ENCODE measurements at places on chromosomes 6 and 20. TPM values are rescaled to one million over a fixed set of nuclear protein-coding genes. Genes with fewer than 3 reads are reported as not detected.

DNA sequence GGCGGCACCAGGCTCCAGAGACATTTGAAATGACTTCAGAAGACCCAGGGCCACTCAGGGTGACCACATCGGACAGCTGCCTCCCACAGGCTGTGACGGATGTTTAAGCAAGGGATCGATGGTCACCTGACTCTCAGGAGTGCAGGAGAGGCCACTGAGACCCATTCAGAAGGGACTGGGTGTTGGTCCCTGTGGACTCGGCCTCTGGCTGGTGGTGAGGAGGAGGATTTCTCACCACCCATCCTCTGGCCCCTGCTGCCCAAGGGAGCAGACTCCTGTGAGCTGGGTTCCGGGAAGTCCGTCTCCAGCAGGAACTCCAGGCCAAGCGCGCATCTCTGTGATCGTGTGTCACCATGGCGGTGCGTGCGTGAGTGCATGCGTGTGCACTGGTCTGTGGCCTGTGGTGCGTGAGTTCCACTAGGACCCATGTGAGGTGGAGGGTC, 25.5 kb downstream of the NPEPL1 start:
- no peaks in the 10 kb centered on the region for H3K4me1 ChIP-seq
- H3K27me3 ChIP-seq: peaks cover 3% of the 10 kb centered on the region
- no peak overlapping the region for H3K27ac ChIP-seq
- H3K4me3 ChIP-seq: no peak overlapping the region

GRCh38 chr6:1665214-1665613, 55.5 kb downstream of the FOXC1 start:
- no peak overlapping the region for H3K27ac ChIP-seq
- DNase-seq: no peak
- no peak overlapping the region for H3K4me3 ChIP-seq
- H3K4me1 ChIP-seq: no peaks in the 10 kb centered on the region
- no peaks in the 10 kb centered on the region for H3K36me3 ChIP-seq

DNA sequence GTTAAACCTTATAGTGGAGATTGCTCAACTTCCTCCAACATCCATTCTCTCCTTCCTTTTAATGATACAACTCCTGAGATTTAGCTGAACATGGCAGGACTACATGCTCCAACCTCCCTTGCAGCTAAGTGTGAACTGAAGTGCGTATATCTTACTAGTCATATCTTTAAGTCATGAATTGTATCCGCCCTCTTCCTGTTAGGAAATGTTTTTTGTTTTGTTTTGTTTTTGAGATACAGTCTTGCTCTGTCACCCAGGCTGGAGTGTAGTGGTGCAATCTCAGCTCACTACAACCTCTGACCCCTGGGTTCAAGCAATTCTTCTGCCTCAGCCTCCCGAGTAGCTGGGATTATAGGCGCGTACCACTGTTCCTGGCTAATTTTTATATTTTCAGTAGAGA, 8.8 kb upstream of the OSTM1 start:
- no peak overlapping the region for H3K27ac ChIP-seq
- H3K27me3 ChIP-seq: no peaks in the 10 kb centered on the region
- no peaks in the 10 kb centered on the region for H3K4me1 ChIP-seq

The TMEM244 gene
- total RNA-seq: not detected

GRCh38 chr20:48794360-48794759, 33.4 kb downstream of the PREX1 start:
- H3K4me3 ChIP-seq: no peak overlapping the region
- no peaks in the 10 kb centered on the region for H3K4me1 ChIP-seq
- H3K27ac ChIP-seq: peak overlapping the region; percentile 7
- DNase-seq: no peak
- no peaks in the 10 kb centered on the region for H3K27me3 ChIP-seq

The PAK5 gene
- not detected for total RNA-seq

The BPIFB2 gene
- not detected for total RNA-seq

The BANF2 gene
- total RNA-seq: 2.1 TPM

DNA sequence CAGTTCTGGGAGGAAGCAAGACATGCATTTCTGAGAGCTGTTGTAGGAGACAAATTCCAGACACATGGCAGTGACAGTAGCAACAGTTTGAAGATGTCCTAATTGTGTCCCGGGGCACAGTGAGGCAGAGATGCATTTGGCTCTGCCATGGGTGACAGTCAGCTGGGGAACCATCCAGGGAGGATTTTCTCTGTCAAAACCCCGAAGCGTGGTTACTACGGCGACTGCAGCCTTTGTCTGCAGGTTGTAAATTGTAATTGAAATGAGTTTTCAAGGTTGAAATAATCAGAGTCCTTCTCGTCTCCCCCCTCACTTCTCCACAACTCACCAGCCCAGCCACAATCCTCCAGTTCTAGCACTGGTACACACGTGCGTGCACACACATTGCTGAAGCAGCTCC, 100.1 kb downstream of the GRM4 start:
- DNase-seq: no peak
- H3K4me1 ChIP-seq: no peaks in the 10 kb centered on the region
- no peak overlapping the region for H3K4me3 ChIP-seq
- H3K27me3 ChIP-seq: no peaks in the 10 kb centered on the region
- H3K27ac ChIP-seq: no peak overlapping the region
- no peaks in the 10 kb centered on the region for H3K36me3 ChIP-seq

- no peaks in the 10 kb centered on the region for H3K4me1 ChIP-seq
- H3K27ac ChIP-seq: no peak overlapping the region
- H3K4me3 ChIP-seq: peak overlapping the region; percentile 26
- no peak for DNase-seq
These were observed 3.9 kb upstream of the PRDM13 start for GRCh38 chr6:99602520-99603420.

The IMPG1 gene
- total RNA-seq: not detected

The FAM210B gene
- 21.1 TPM for total RNA-seq

The ARFGEF3 gene
- total RNA-seq: 5.6 TPM

The LY6G6D gene
- total RNA-seq: not detected

DNA sequence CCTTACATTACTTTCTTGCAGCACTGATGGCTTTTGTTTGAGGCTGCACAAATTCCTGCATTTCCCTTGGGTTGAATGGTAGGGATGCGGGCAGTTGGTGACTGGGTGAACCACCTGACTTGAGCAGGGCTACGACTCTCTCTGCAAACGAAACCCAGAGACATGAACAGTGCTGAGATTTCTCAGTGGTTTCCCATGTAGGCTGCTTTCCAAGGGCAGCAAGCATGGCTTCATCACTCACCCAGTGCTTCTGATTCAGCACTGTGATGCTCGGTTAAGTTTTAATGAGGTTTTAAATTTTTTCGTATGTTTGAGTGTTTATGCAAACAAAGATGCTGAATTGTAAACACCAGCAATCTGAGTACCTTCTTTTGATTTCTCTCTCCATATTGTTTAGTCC, 127.2 kb downstream of the MTHFD1L start:
- H3K27me3 ChIP-seq: no peaks in the 10 kb centered on the region
- no peak for DNase-seq
- H3K4me1 ChIP-seq: no peaks in the 10 kb centered on the region

DNA sequence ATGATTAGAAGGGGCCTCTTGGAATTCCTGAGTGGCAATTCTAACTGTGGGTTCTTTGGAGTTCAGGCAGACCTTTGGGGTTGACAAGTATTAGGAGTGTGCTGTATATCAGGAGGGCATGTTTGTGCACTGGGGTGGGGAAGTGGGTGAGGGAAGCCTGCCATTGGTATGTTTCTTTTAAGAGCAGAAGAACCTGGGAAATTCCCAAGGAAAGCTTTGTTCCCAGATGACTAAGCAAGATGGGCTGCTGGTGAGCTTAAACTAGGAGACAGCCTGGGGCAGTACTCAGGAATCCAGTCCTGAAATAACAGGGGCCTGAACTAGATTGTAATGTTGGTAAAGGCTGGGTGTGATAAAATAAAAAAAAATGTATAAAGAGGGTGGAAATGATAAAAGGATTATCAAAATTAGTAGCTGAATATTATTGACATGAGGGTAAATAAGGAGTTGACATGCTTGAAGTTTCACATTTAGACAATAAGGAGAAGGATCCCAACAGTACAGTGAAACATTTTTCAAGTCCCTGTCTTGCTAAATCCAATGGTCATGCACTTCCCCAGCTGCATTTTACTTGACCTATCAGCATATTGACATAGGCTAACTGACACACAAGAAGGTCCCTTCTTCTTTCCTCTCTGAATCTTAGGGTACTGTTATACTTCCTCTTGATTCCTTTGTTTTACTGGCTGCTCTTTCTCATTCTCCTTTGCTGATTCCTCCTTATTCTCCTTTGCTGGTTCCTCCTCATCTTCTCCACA, 18.4 kb upstream of the IFNGR1 start:
- H3K27me3 ChIP-seq: no peaks in the 10 kb centered on the region
- peak; percentile 50 for DNase-seq
- no peak overlapping the region for H3K4me3 ChIP-seq
- peaks cover 82% of the 10 kb centered on the region for H3K4me1 ChIP-seq
- peak overlapping the region; percentile 66 for H3K27ac ChIP-seq
- no peaks in the 10 kb centered on the region for H3K36me3 ChIP-seq

- no peaks in the 10 kb centered on the region for H3K36me3 ChIP-seq
- no peak for DNase-seq
- no peak overlapping the region for H3K27ac ChIP-seq
These were observed 20.8 kb downstream of the PLCB1 start for GRCh38 chr20:8152847-8153246.

The DYNLT2 gene
- 2.6 TPM for total RNA-seq

DNA sequence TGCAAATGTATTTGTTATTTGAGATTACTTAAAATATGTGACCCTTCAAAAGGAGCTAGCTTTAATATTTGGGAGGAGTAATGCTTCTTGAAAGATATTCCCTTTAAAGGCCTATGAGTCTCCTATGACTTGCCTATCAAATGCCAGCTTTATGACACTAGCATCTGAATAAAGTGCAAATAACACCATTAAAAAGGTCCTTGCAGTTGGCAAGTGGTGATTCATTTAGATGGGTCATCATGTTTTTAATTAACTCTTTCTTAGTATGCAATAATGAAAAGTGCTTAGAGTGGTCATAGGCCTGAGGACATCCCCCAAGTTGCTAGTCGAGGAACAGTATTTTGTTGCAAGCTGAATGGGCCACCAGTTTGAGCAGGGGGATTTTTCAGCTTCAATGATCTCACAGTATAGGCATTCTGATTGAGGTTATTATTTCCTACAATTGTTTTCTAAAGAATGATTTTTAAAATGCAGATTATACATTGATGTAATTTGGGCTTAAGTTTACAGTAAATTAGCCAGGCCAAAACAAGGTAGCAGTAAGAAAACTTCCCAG, 3.7 kb upstream of the CD2AP start:
- no peak for DNase-seq
- H3K4me1 ChIP-seq: 0 out of 2 replicates have a peak, but pooled peaks cover 7% of the 10 kb centered on the region
- H3K4me3 ChIP-seq: no peak overlapping the region
- H3K36me3 ChIP-seq: no peaks in the 10 kb centered on the region

DNA sequence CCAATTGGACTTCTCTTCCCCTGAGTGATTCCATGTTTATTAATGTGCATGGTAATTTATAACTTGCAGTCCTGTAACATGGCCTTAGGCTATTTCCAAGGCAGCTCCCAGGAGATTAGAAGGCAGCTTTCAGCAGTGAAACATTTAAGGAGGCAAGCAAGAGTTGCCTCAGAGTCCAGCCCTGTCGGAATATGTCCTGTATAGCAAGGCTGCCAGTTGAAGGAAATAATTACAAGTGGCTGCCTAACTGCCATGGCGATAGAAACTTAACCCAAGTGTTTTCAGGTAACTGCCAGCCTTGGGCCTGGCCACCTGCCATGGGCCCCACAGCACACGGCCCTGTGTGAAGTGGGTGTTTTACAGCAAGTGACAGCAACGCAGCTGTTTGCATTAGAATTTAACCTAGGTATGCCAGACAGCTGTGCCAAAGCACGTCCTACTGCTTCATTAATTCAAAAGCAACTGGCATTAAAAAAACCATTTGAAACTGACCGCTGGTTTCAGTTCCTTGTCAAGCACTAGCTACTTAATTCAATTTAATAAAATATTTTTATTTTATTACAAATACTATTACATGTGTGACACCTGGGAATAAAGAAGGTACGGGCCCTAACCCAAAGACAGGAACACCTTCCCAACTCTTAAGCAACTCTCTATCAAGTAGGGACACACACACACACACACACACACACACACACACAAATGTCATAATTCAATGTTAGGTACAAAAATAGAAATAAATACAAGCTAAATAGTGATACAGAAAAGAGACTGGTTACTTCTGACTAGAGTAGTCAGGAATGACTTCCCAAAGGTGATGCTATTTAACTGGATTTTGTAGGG, 151.8 kb upstream of the HEY2 start:
- no peaks in the 10 kb centered on the region for H3K4me1 ChIP-seq
- H3K27me3 ChIP-seq: no peaks in the 10 kb centered on the region
- no peaks in the 10 kb centered on the region for H3K36me3 ChIP-seq
- DNase-seq: no peak
- no peak overlapping the region for H3K4me3 ChIP-seq

DNA sequence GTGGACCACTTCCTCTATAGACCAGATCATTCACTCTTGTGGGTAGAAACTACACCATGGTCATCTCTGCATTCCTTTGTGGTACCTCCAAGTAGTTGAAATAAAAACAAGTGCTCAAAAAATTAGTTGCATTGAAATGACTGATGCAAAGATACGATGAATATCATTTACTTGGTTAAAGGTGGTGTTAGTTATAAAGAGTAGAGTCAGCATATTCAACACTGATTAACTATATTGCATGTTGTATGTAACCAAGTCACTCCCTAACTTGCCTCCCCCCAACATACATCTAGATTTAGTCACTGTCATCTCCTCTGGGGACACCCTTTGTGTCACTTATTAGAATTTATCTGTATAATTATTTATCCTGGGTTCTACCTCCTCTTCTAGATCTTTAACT, 77.7 kb downstream of the SHLD1 start:
- no peaks in the 10 kb centered on the region for H3K36me3 ChIP-seq
- H3K27me3 ChIP-seq: no peaks in the 10 kb centered on the region
- H3K27ac ChIP-seq: no peak overlapping the region
- no peak for DNase-seq

- H3K4me3 ChIP-seq: no peak overlapping the region
- H3K4me1 ChIP-seq: peaks cover 35% of the 10 kb centered on the region
- H3K36me3 ChIP-seq: no peaks in the 10 kb centered on the region
- H3K27me3 ChIP-seq: no peaks in the 10 kb centered on the region
- peak overlapping the region; percentile 63 for H3K27ac ChIP-seq
These were observed 104.2 kb upstream of the DST start for GRCh38 chr6:56746767-56747504.

GRCh38 chr20:24657196-24657595, 187.8 kb downstream of the SYNDIG1 start:
- no peak overlapping the region for H3K27ac ChIP-seq
- H3K4me1 ChIP-seq: no peaks in the 10 kb centered on the region
- no peaks in the 10 kb centered on the region for H3K36me3 ChIP-seq
- DNase-seq: no peak
- no peaks in the 10 kb centered on the region for H3K27me3 ChIP-seq

GRCh38 chr20:47814632-47815415, 29.5 kb upstream of the SULF2 start:
- H3K4me3 ChIP-seq: no peak overlapping the region
- no peak overlapping the region for H3K27ac ChIP-seq
- no peak for DNase-seq
- H3K36me3 ChIP-seq: no peaks in the 10 kb centered on the region
- H3K4me1 ChIP-seq: peaks cover 6% of the 10 kb centered on the region

The CST7 gene
- not detected for total RNA-seq
